ENCODE measurements at places on chromosomes 2 and 18. TPM values are rescaled to one million over a fixed set of nuclear protein-coding genes. Genes with fewer than 3 reads are reported as not detected.
A peak's percentile ranks its signal among the peaks of the same experiment; 100 is the strongest.

DNA sequence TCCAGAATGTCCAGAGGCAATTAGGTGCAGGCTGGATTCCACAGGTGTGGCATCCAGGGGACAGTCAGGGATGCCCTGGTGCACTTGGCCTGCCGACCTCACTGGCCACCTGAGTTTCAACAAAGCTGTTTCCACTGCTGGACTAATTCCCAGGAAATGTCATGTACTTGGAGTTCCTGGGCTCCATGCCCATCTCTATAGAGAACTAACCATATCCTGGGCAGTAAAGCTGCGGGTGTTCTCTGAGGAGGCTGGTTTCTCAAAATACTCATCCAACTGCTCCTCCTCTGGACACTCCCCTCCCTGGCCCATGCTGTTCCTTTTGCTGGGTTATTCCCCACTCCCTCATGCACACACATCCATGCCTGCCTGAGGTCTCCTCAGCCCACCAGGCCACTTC lies 161.9 kb upstream of the SKOR2 start:
- DNase-seq, result no peak

- DNase-seq, result no peak
These were observed 194.1 kb downstream of the TPGS2 start for GRCh38 chr18:36634573-36635216.

DNA sequence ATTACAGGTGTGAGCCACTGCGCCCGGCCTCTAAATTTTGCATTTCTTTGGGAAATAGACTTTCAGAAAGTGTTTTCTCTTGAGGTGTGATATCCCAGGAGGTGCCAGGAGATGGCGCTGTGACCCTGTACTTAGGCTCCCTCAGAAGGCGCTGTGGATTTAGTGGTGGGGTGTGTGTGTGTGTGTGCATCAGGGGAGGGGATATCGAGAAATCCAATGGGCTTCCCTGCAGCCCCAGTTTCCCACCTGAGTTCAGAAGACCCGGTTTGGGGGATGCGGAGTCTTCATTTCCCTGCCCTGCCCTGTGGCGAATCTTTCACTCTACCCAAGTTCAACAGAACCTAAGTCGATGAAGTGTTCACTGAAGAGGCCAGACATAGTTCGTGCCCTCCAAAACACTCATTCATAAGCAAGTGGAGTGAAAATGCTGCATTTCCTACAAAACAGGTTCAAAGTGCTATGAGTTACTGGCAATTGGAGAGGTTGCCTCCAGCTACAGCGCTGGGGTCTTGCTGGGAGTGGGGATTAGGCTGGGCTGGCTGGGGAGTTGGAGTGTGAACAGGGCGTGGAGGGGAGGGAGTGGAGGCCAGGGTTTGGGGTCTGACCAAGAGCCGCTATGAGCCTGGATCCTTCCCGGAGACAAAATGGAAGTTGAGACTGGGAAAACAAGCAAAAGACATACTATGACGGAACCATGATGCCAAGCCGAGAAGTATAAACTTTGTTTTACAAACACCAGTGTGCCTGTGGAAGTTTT lies 6.5 kb upstream of the WNT6 start:
- DNase-seq, result peak; percentile 62

GRCh38 chr2:66581339-66582103 lies 146.6 kb downstream of the MEIS1 start:
- DNase-seq, result peak; percentile 70

DNA sequence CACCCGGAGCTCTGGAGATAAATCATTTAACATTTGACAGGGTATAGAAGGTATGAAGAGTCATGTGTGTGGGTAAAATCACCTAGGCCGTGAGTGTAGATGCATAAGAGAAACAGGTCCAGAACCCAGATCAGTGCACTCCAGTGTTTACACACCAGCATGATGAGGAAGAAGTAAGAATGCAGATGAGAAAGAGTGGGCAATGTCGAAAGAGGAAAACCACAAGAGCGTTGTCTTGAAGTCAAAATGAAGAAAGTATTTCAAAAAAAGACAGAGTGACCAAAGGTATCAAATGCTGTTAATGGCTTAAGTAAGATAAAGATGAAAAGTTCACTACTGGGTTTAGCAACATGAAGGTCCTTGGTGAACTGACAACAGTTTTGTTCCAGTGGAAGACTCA lies 32.0 kb upstream of the PLB1 start:
- peak; percentile 41 for DNase-seq

GRCh38 chr2:188475945-188476344 lies 184.3 kb downstream of the GULP1 start:
- DNase-seq, result no peak

GRCh38 chr2:217199255-217199630 lies 339.4 kb upstream of the TNP1 start:
- no peak for DNase-seq

DNA sequence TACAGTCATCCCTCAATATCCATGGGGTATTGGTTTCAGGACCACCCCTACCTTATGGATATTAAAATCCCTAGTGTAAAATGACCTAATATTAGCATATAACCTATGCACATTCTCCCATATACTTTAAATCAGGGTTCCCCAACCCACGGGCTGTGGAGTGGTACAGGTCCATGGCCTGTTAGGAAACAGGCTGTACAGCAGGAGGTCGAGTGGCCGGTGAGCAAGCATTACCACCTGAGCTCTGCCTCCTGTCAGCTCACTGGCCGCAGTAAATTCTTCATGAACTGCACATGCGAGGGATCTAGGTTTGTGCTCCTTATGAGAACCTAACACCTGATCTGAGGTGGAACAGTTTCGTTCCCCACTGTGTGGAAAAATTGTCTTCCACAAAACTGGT lies 73.8 kb downstream of the RIF1 start:
- no peak for DNase-seq

DNA sequence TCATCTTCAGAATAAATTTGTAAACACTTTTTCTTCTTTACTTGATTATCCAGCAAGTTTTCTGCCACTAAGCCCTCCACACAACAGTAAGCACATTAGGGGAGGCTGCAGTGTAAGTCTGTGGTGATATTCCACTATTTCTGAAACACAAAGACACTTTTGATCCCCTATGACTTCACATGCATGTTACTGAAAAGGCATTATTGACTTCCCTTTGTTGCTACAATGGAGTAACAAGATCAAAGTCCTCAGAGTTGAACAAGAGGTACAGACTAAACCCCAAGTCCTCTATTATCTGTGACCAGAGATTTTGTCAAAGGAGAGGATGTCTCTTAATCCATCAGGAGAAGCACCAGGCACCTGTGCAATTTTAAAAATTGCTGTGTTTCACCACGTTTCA lies 157.9 kb downstream of the CD226 start:
- DNase-seq, result no peak

- DNase-seq, result no peak
These were observed 50.9 kb downstream of the PLEKHA3 start for GRCh38 chr2:178531168-178531567.

DNA sequence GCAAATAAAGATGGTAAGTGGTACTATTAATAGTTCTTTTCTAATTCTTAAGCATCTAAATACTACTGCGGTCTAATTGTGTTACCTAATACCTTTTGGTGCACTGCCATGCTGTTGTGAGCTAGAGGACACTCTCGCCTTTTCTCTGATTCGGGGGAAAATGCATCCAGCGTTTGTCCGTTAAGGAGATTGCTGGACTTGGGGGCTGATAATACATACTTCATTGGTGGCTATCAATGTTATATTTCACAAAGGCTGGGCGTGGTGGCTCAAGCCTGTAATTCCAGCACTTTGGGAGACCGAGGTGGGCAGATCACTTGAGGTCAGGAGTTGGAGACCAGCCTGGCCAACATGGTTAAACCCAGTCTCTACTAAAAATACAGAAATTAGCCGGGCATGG lies 141.7 kb upstream of the TWIST2 start:
- no peak for DNase-seq

DNA sequence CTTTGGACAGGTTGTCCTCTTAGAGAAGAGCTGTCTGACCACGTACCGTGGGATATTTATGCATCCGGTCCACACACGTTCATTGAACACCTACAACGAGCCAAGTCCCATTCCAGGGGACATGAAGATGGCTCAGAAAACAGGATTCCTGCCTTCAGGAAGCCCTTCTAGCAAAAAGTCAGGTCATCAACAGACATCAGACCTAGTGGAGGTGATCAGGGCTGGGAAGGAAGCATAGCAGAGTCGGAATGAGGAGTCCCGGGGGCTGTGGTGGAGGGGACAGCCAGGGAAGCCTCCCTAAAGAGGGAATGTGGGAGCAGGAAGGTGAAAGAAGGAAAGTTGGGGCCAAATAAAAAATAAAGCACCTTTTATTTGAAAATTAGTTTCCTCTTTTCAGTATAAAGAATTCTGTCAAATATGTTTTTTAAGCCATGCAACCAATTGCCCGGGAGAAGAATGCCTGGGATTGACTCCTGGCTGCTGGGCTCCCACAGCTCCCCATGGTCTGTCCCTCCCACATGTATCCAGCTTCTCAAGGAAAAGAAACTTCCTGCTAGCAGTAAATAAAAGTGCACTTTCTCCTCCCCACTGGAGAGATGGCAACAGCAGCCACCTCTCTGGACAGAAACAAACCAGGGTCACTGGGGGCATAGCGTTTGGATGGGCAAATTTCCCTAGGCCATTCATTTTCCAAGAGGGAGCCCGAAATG lies 144.8 kb downstream of the SMAD7 start:
- no peak for DNase-seq

DNA sequence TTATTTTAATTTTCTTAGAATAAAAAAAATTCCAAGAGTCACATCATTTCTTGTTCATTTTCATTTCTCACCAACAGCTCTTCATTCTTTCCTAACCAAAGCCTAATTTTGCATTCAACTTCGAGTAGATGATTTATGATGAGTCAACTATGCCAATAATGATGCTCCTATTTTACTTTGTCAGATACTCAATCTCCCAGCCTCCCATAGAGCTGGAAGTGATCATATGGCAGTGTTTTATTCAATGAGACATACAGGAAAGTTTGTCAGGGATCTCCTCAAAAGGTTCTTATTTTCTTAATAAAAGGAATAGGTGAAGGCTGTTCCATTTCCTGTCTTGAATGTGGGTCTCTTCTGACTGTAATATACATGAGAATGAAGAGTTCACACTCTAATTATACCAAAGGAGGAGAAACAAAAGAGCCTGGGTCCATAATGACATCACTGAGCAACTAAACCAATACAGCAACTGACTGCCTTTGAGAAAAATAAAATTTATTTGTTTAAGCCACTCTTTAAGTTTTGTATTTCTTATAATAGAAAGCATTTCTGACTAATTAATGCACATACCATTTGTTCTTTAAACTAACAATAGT lies 231.2 kb upstream of the CYP26B1 start:
- DNase-seq, result no peak

DNA sequence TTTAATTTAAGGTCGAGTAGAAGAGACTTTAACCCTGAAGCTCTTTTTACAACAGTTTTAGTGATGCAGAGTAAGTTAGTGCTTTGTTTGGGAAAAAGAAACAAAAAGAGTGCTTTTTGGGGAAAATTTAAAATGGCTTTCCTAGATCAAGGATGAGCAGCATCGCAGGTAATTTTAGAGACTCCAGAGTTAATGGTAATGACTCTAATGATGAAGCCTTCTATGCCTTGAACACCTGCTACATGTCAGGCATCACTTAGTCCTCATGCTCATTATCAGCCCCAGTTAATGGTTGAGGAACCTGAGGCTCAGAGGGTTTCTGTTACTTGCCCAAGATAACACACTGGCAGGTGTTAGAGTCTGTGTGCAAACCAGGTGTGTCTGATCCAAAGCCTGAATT lies 167.8 kb downstream of the ACOXL start:
- DNase-seq, result no peak

GRCh38 chr18:5452943-5453443 lies 90.8 kb downstream of the EPB41L3 start:
- no peak for DNase-seq

DNA sequence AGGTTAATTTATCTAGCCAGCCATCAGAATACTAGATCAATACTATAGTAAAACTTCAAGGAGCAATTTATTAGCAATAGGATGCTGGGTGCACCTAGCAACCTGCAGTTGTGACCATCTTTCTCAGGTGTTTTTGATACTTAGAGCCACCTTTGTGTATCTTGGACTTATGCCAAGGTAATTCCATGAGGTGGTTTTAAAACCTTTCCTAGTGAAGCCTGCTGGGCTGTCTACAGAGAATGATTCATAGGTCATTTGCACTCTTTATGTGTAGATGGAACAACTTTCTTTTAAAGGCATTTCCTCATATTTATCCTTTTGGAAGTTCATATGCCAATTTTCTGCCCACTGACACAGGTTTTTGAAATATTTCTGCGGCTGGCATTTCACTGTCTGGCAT lies 1030.1 kb upstream of the POU3F3 start:
- no peak for DNase-seq

DNA sequence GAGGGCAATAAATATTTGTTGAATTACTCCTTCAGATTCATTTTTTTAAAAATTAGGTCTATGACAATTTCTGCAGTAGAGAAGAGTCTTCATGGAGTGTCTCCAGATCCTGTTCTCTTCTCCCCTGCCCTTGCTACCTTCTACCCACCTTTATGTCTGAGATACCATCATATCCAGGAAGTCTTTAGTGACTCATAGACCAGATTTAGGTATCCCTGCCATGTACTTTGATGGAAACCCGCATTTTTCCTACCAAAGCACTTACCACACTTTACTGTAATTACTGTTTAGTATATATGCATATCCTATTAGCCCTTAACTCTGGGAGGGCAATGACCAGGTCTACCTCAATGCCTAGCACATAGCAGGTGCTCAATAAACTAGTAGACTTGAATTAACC lies 11.6 kb downstream of the ZNF397 start:
- DNase-seq, result no peak

GRCh38 chr2:62409442-62409841 lies 96.6 kb downstream of the TMEM17 start:
- peak; percentile 51 for DNase-seq

DNA sequence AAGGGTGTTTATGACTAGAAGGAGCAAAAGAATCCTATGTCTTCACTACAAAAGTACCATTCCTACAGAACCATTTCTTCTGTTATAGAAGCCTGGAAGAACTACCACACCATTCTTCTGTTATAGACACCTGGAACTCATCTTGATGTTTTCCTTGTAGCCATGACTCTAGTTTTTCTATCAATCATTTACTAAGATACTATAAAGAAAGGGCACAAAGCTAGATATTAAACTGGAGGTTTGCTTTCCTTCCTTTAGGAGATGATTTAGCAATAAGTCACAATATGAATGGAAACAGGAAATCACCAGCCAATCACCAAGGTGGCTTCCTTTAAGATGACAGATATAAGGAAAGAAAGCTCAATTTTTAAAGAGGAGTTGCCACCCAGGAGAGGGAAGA lies 100.3 kb upstream of the NEUROD1 start:
- no peak for DNase-seq

GRCh38 chr2:162711832-162712540 lies 126.6 kb downstream of the KCNH7 start:
- no peak for DNase-seq

DNA sequence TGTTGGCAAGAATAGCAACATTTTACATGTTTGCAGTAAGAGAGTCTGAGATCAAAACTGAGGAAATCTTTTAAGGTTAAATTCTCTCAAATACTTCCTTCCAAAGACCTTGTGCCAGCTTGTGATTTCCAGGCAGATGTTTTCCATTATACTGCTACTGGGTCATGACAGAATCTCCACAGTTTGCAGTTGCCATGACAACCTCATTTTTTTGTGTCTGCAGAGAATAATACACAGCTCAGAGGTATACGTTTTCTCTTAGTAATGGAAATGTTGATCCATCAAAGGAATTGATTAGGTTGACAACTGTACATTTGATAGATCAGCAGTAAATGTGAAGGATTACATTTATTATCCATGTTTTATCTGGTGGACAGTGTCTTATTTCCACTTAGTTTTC lies 29.1 kb upstream of the CSRNP3 start:
- peak; percentile 69 for DNase-seq

The UCN gene
- 1.2 TPM for total RNA-seq

The RGPD3 gene
- total RNA-seq, result 0.17 TPM

The SATB2 gene
- total RNA-seq, result 13.9 TPM

The UGT1A8 gene
- not detected for total RNA-seq

The B3GNT7 gene
- 0.17 TPM for total RNA-seq

The TEKT4 gene
- total RNA-seq, result not detected

The UGT1A9 gene
- total RNA-seq, result not detected
